ENCODE measurements at places on chromosomes 6 and 20.

- no peak for DNase-seq
Observed at GRCh38 chr6:80161434-80161833, 55.0 kb downstream of the BCKDHB start.

DNA sequence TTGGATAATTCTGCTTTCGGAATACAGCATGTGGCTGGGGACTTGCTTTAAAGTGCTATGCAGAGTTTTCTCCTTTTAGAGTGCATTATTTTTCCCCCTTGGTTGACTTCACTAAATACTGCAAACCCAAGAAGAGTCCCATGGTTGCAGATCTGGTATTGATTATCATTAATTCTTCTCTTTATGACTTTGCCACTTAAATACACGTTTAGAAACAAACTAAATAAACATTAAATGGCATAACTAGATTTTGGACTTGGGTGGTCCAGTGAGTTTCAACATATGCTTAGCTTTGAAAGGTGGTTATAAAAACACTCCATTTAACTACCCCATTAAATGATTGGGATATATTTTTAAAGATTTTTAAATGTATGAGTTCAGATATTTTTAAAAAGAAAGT, 279.2 kb downstream of the SOX4 start:
- no peak for DNase-seq

GRCh38 chr20:15976047-15976736, 597.1 kb downstream of the KIF16B start:
- no peak for DNase-seq

GRCh38 chr6:128882991-128883611, at the start of gene LAMA2:
TSS of gene LAMA2 (plus strand) at chr6:128883138. CDS start at chr6:128883246, 108 bp downstream.
- no peak for DNase-seq

- no peak for DNase-seq
Observed at GRCh38 chr6:141164042-141164743, 968.5 kb upstream of the GJE1 start.

DNA sequence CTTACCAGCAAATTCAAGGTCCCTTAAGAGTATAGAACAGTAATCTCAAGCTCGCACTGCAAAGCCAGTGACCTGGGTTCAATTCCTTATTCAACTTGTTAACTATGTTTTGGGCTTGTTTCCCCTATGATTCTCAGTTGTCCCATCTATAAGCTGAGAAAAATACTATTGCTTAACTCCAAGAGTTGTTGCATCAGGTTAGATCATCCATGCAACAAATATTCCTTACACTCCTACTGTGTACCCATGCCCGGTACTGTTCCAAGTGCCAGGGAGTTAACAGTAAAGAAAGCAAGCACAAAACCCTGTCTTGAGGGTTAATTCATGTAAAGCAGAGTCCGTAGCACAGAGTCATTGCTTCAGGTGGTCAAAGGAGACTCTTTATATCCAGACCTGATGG, 247.3 kb downstream of the MAFB start:
- no peak for DNase-seq

DNA sequence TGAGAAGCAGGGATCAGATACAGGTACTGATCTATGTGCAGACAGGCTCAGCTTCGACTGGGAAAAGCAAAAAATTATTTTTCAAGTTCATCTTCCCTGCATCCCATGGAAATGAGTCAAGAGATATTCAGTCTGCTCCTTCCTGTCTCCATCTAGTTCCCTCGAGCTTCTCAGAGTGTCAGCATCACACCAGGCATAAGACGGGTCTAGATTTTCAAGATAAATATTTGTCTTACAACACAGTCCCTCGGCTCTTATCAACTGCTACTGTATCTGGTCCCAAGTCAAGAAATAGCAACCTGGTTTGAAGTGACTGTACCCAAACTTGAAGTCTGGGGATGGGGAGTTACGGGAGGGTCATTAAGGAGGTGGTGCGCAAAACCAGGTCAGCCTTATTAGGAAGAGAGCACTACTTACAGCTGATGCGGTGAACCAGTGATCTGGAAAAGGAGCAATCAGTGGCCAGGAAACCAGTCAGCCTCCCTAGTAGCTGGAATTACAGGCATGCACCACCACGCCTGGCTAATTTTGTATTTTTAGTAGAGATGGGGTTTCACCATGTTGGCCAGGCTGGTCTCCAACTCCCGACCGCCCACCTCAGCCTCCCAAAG, 29.7 kb downstream of the ZMYND8 start:
- no peak for DNase-seq

DNA sequence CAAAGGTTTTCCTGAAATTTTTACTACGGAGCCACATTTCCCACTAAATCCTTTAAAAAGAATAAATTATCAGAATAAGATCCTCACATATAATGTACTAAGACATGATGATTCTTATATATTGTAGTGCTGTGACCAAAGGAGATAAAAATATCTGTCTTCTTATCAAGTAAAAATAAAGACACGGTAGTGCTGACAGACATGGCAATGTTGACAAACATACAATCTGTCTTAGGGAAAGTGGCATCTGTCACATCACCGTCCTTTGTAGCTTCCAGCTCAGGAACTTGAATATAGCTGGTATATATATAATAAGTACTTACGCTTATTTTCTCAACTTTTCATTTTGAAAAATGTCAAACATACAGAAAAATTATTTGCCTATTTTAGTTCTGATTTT, 66.8 kb downstream of the NUDT3 start:
- DNase-seq: no peak

DNA sequence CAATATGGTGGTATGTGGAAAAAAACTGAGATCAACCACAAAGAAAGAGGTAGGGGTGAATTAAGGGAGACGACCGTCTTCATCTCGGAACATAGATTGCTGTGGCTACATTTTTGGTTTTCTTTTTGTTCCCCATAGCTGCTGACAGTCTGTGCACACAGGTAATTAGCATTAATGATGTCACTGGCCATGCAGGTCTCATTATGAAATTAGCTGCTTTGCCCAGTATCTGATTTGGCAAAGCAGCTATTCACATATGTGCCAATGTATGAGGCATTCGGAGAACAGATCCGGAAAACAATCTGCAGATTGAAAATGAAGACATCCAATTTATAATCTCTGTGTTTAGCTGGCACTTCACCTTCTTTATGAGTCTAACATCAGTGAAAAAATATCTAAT, 13.1 kb downstream of the NOX3 start:
- no peak for DNase-seq

GRCh38 chr20:3744806-3745685, 12.6 kb downstream of the HSPA12B start:
- DNase-seq: no peak

DNA sequence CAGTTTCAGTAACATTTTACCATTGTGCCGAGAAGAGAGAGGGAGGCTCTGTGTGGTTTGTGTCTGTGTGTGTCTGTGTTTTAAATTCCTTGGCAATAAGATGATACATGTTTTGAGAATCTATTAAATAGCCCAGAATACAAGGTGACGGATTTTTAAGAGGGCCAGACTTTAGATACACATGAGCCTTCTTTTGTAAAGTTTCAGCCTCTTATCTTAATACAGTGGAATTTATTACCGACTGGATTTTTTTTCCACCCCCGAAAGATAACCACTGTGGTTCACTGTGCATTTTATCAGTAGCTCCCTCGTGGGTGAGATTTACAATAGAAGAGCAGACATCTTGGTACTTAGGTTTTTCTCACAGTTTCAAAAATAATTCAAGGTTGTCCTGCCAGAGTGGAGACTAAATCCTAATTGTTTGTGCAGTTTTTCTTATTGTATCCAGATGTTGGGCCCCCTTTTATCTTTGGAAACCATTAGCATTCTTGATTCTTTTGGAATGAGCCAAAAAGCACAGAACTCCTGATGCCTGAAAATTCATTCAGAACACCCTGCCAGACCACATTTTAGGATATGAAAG, 49.9 kb downstream of the STK4 start:
- DNase-seq: no peak

- DNase-seq: no peak
Observed at GRCh38 chr6:131001945-131002660, 60.9 kb downstream of the EPB41L2 start.

DNA sequence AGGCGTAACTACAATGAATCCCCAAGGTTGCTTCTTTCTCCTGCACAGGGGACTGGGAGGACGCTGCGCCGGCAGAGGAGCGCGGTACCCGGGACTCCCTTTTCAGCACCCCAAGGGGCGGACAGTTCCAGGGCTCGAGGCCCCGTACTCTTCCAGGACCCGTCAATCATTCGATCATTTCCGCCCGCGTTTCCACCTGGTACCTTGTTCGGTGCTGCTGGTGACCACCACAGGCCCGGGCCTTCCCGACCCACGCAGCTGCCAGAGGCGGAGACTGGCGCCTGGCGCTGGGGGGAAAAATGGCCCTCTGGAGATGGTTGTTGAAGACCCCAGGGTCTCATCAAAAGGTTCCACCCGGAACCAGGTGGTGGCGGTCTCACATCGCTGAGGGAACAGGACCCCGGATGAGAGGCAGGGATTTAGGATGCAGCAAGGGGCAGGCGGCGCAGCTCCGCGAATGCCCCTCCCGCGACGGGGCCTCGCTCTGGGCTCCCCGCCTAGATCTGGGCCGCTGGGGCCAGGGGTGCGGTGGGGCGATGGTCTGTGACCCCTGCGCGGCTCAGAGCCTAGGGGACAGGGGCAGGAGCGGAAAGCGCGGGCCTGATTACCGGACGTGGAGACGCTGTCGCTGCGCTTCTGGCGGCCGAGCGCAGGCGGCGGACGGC, 744 bp downstream of the VSX1 start:
- DNase-seq: peak; percentile 53

DNA sequence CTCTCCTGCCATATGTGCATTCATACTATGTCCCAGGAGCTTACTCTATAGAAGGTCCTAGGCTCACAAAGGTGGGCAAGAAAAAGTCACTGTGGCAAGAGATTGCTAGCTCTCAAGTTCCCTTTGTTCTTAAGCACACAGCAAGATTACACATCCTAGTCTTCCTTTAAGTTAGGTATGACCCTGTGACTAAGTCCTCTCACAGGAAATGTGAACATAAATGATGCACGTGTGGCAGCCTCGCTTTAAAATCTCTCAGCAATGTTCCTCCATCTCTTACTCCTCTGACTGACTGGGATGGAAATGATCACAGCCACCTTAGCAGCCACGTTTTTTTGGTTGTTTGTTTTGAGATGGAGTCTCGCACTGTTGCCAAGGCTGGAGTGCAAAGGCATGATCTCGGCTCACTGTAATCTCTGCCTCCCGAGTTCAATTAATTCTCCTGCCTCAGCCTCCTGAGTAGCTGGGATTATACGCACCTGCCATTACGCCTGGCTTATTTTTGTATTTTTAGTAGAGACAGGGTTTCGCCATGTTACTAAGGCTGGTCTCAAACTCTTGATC, 35.7 kb upstream of the HAO1 start:
- DNase-seq: no peak

DNA sequence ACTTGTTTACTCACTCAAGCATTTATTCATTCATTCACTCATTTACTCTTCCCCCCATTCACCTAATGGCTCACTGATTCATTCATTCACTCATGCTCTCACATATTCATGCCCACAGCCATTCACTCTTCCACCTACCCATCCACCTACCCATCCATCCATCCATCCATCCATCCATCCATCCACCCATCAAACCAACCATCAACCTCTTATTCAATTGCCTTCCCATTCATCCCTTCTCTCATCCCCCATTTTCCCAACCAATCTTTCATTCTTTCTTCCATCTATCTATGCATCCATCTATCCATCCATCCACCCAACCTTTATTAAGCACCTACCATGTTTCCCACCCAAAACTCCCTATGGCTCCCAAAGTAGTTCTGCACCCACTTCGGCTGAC, 1.6 kb upstream of the ARHGAP40 start:
- no peak for DNase-seq

DNA sequence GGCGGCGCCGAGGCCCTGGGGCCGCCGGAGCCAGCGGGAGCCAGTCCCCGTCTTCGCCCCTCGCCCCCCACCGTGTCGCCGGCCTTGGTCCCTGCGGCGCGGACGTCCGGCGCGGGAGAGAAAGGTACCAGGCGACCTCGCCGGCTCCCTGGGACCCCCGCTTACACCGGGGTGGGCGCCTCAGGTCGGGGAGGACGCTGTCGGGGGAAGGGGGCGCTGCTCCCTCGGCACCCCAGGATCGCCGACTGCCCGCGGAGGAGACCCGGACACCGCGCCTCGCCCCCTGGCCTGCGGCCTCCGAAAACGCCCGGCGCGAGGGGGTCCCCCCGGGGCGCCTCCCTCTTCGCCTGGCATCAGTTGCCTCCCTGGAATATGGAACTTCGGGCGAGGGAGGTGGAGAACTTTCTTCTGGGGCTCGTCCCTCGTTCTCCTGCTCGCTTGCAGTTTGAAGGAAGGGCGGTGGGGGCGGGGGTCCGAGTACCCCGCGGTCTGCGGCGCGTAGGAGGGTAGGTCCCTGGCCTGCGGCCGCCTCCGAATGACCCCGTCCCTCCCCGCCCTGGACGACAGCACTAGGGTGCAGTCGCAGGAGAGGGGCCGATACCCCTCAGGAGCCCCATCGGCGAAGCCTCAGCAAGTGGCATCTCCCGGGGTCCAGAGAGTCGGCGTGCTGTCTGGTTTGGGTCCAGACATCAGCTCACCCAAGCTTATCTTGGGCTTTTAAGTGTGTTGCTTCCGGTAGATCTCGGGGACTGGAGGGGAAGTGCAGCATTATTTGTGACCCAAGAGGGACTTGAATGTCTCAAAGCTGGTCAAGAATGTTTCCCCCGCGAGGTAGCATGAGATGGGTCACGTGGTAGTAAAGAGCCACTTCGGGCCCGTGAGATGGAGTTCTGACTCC, 549 bp downstream of the ANKRD6 start:
- no peak for DNase-seq

DNA sequence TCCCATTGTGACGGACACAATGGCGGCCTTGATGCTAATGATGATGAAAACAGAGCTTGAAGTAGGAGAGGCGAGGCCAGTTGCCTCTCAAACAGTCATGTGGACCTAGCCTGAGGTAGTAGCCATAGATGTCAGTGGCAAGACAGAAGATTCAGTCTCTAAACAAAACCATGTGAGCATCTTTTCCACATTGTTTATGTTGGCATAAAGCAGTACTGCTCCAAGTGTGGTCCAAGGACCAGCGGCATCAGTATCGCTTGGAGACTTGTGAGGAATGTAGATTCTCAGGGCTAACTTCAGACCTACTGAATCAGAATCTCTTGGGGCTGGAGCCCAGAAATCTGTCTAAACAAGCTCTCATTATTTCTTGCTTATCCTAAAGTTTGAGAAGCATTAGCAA, 312.8 kb upstream of the JAG1 start:
- DNase-seq: no peak

DNA sequence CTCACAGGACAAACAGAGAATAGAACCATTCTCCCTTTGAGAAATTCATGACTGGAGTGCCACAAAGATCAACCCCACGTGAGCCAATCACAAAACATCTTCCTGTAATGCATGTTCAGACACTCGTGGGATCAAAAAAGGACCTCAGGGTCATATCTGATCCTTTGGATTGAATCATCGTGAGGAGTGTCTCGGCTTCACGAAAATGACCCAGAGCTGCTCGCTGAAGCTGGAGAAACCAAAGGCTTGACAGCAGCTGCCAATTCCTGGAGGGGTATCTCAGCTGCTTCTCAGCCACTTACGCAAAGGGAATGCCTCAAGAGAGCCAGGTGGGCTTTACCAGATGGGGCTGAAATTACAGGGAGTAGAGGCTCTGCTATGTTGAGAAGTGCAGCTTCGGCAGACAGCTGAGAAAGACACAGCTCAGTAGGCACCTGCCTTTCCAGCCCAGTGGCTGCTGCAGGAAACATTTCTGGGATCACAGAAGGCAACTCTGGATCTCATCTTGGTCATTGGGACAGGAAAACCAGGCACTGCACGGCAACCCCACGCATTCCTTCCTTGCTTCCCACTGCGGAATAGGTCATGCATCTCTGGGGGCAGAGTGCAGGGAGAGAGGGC, 813.1 kb downstream of the KIF16B start:
- DNase-seq: peak; percentile 12

GRCh38 chr20:36454698-36455427, 86.5 kb upstream of the MYL9 start:
- no peak for DNase-seq

GRCh38 chr6:101879782-101880181, 486.3 kb downstream of the GRIK2 start:
- DNase-seq: no peak
